Activated gamma-delta T cell treated with Interleukin-2 at 50 U/mL for 16 hours (primary cell): ENCODE measurements at places on chromosomes 1 and 21.

DNA sequence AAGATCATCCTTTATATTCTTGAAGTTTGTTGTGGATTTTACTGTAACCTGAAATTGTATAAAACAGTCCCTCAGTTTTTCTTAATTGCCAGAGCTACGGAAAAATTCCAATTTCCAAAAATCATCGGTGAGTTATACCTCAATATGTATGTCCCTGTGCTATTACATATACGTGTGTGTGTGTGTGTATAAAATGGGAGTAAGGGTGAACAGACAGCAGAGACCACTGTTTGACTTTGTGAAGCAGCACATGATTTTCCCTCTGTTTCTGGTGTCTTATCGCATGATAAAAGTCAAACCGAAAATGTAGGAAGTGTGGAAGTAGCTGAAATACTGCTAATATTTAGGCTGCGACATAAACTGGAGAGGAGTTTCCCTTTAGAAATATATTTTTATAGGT lies 1.2 kb downstream of the OR2T1 start:
- no peak for DNase-seq

- DNase-seq, result no peak
These were observed 42.7 kb downstream of the TBX15 start for GRCh38 chr1:118945489-118945888.

GRCh38 chr1:18719786-18720451 lies 89.3 kb downstream of the PAX7 start:
- no peak for DNase-seq

GRCh38 chr1:17181781-17182464 lies 23.0 kb upstream of the PADI1 start:
- no peak for DNase-seq

GRCh38 chr1:234544087-234544579 lies 65.2 kb upstream of the TARBP1 start:
- peak; percentile 16 for DNase-seq

- DNase-seq, result no peak
These were observed 47.3 kb downstream of the LYPLAL1 start for GRCh38 chr1:219220945-219221344.

- DNase-seq, result no peak
These were observed 2.6 kb upstream of the SYTL1 start for GRCh38 chr1:27339213-27339612.

DNA sequence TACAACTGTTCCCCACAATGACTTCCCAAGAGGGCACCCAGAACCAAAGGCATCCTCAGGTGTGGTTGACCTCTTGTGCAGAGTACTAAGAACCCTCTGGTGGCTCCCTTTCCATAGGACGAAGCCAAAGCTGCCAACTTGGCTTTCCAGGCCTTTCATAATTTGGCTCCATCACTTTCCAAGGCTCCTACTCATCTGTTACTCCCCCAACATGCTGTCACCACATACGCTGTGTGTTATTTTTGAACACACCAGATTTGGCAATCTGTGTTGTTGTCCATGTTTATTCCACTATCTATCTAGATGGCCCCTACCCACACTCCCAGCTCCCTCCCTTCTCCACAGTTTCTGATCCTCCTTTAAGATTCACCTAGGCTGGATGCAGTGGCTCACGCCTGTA lies 10.2 kb upstream of the NKAIN1 start:
- no peak for DNase-seq
